ENCODE measurements at places on chromosomes 6 and 20. TPM values are rescaled to one million over a fixed set of nuclear protein-coding genes. Genes with fewer than 3 reads are reported as not detected.

COL10A1 gene
- not detected for total RNA-seq

DNA sequence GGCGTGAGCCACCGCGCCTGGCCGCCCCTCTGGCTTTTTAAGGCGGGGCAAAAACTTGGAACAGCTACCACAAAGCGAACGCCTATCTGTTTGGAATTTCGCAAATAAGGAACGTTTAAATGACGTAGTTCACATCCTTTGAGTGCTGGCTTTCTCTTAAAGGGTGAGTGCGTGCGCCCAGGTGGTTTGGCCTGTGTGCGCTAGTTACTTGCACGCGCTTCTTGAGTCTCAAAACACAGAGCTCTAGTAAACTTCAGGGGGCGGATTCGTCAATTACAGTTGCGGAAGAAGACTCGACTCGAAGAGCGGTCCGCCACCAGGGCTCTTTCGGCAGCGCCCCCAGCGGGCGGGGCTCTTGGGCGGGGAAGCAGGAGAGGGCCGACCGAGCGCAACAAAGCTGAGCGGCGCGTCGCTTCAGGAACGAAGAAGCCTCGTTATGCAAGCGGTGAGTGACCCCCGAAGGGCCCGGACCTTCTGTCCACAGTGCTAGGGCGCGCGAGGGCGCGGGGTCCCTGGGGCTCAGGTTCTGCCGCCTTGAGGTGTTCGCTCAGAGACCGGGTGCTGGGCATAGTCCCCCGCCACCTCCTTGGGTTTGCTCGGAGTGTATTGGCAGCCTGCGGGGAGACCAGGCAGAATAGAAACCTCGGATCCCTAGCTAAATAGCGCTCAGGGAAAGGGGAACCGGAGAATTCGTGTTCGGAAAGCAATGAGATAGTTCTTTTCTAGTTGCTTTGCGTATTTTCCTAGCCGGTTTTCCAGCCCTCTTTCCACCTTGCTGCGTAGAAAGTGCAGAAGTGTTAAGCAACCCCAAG is at the start of gene SYCP2L:
SYCP2L (plus strand) TSS at position 362 of the 812 bp plus-strand sequence; CDS start at position 437, 75 bp downstream.
- H3K36me3 ChIP-seq = no peaks in the 10 kb centered on the region
- peak; percentile 65 for DNase-seq
- peaks cover 48% of the 10 kb centered on the region for H3K27me3 ChIP-seq
- H3K4me3 ChIP-seq = peak within 1 kb of the TSS; percentile 43

NQO2 gene
- 59.4 TPM for total RNA-seq

FNDC1 gene
- total RNA-seq = not detected

Measured in IMR-90 (cell line).